ENCODE measurements at places on chromosomes 6 and 20. TPM values are rescaled to one million over a fixed set of nuclear protein-coding genes. Genes with fewer than 3 reads are reported as not detected.

The DNAH8 gene
- total RNA-seq: not detected

The BACH2 gene
- 3.7 TPM for total RNA-seq

The DZANK1 gene
- 1.9 TPM for total RNA-seq

The TREM2 gene
- 5.7 TPM for total RNA-seq

The BTN2A1 gene
- total RNA-seq: 4.7 TPM

The C2 gene
- not detected for total RNA-seq

The RAET1E gene
- total RNA-seq: 1.7 TPM

The ADGRF5 gene
- total RNA-seq: not detected

The PMEPA1 gene
- 63.2 TPM for total RNA-seq

The SH3BGRL2 gene
- 2.3 TPM for total RNA-seq

The C20orf141 gene
- not detected for total RNA-seq

The TSHZ2 gene
- total RNA-seq: 4.2 TPM

The MRAP2 gene
- 0.08 TPM for total RNA-seq

The STMND1 gene
- not detected for total RNA-seq
